Renal cortical epithelial cell (primary cell): ENCODE measurements at places on chromosomes 7 and 10. TPM values are rescaled to one million over a fixed set of nuclear protein-coding genes. Genes with fewer than 3 reads are reported as not detected.

AFAP1L2 gene
- total RNA-seq = 40.1 and 71.4 TPM in 2 replicates

NRCAM gene
- total RNA-seq = 116 and 254 TPM in 2 replicates

FAM237B gene
- not detected in 2 replicates for total RNA-seq

PTTG1IP2 gene
- total RNA-seq = not detected in 2 replicates

SLC39A12 gene
- not detected in 2 replicates for total RNA-seq

IKZF1 gene
- 2.4 TPM in 1 of 2 replicates, not detected in the other for total RNA-seq

VAX1 gene
- not detected in 2 replicates for total RNA-seq

ASB10 gene
- not detected in 2 replicates for total RNA-seq

PROSER2 gene
- total RNA-seq = 60.9 and 84.9 TPM in 2 replicates

PAX4 gene
- total RNA-seq = not detected in 2 replicates

EMX2 gene
- 2.8 and 15.9 TPM in 2 replicates for total RNA-seq

TPK1 gene
- total RNA-seq = 11.0 and 11.6 TPM in 2 replicates

TAS2R41 gene
- not detected in 2 replicates for total RNA-seq

GRID1 gene
- total RNA-seq = 0.17 and 0.20 TPM in 2 replicates

TRIM73 gene
- total RNA-seq = 0.35 and 1.2 TPM in 2 replicates

AUTS2 gene
- 0.52 and 3.2 TPM in 2 replicates for total RNA-seq

CPED1 gene
- 0.52 and 1.1 TPM in 2 replicates for total RNA-seq

C10orf62 gene
- total RNA-seq = 0.35 and 3.2 TPM in 2 replicates

FKBP14 gene
- 16.3 and 35.4 TPM in 2 replicates for total RNA-seq

HOXA9 gene
- 22.6 and 70.8 TPM in 2 replicates for total RNA-seq

NUDT13 gene
- total RNA-seq = 1.2 and 1.7 TPM in 2 replicates

PITX3 gene
- total RNA-seq = 1.7 and 2.2 TPM in 2 replicates
